ENCODE measurements at places on chromosomes 2 and 18.

DNA sequence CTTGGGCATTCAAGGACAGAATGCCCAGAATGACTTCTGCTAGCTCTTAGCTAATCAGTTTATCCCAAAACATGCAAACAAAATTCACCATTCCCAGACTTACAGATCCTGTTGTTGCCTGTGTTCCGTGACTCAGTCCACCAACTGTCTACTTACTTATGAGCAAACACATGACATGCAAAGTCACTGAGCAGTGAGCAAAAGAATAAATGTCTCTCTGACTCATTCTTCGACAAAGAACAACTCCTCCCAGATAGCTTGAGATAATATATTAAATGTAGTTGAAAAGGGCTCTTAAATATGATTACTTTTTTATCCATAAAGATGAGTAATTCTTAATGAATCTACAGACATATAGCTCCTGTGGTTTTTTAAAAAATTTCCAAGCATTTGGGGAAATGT lies 9.0 kb upstream of the CREG2 start:
- no peak for DNase-seq

DNA sequence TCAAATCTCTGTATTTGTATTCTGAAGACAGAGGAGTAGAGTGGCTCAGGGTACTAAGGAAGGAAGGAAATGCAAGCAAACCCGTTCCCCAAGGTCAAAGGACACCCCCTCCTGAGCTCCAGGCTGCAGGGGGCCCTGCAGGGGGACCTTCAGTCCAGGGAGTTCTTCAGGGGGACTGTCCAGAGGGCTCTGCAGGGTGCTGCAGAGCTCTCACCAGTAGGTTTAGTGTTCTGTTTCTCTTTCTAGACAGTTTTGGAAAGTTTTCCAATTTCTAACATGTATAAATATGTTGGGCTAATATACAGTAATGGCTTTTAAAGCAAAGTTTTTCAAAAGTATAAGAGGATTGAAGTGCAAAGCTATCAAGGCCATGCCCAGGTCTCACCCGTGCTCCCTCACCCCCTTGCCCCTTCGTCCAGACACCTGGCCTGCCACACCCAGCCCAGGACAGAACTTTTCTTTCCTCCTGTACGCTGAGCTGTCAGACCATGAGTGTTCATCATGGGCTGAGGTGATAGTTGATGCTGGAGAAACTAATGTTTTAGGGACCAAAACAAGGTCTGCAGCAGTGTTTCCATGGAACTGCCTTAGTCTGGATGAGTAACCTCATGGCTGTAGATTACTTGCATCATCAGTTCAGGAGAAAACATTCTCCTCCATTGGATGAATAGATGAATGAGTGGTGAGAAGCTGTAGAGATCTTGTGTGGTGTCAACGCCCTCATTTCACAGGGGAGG lies 134.2 kb downstream of the GLI2 start:
- DNase-seq = no peak

GRCh38 chr2:214881647-214882202 lies 72.2 kb upstream of the BARD1 start:
- no peak for DNase-seq

- DNase-seq = no peak
Measured at GRCh38 chr18:54684784-54685183, 93.7 kb downstream of the DYNAP start.

GRCh38 chr2:203569677-203570316 lies 34.7 kb upstream of the RAPH1 start:
- DNase-seq = no peak

DNA sequence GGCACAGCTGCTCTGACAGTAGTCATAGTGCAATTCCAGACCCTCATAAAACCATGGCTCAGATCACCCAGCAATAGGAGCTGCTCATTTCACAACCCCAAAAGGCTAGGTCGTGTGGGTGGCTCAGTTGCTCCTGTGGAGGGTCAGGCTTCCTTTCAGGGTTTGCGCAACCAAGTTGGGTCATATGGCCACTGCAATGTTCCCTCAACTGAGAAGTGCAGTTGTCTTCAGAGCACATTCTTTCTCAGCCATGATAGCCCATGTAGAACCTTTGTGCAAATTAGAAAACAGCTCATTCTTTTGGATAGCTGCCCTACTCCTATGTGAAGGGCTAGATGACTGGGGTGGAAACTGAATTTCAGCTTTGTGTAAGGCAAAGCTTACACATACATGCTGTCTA lies 3.2 kb downstream of the SERPINB13 start:
- no peak for DNase-seq

DNA sequence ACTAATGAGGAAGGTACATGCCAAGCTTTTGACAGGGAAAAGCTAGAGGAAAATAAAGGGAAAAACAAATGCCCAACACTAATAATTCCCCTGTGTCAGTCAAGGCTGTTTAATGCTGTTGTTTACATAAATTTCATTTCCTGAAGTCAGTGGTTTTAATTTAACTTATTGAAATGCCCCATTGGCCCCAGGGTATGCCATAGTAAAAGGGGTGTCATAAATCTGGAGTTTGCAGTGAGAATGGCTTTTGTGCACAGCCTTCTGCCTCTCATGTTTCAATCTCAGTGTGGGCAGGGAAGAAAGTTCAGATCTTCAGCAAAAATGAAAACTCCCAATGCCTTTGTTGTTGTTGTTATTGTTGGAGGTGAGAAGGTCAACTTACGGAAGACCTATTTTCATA lies 550.1 kb upstream of the DCC start:
- no peak for DNase-seq

- no peak for DNase-seq
Measured at GRCh38 chr2:73279852-73280251, 4.4 kb downstream of the FBXO41 start.

GRCh38 chr2:100730290-100730868 lies 89.6 kb upstream of the NPAS2 start:
- no peak for DNase-seq

- no peak for DNase-seq
Measured at GRCh38 chr18:43007365-43007764, 108.1 kb downstream of the RIT2 start.

DNA sequence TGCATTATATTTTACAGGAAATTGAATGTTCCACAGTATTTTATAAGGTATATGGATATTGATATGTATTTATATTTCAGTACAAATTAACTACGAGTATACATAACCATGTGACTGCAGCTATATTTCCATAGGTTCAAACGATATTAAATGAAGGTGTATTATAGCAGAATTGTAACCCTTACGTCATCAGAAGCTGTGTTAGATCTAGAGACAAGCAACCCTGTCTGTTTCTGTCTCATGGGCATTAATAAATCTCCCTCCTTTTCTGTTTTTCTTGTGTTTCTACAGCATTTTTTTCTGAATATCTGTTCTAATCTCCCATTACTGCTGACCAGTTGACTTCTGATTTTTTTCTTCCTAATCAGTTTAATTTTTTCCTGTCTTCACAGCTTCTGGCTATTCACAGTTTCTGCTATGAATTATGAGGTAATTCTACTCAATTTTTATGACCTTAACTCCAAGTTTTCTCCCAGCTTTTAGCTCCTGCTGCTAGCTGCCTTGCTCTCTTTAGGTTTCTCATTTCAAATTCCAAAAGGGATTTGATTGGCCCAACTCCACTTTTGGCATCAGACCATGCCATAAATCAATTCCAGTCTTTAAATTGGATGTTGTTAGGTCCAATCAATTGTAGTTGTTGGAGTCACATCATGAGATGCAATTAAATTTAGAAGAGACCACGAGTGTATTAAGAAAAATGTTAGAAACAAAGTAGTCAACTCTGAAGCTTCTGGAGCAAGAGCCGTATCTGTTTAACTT lies 277.5 kb upstream of the ZSWIM2 start:
- no peak for DNase-seq

DNA sequence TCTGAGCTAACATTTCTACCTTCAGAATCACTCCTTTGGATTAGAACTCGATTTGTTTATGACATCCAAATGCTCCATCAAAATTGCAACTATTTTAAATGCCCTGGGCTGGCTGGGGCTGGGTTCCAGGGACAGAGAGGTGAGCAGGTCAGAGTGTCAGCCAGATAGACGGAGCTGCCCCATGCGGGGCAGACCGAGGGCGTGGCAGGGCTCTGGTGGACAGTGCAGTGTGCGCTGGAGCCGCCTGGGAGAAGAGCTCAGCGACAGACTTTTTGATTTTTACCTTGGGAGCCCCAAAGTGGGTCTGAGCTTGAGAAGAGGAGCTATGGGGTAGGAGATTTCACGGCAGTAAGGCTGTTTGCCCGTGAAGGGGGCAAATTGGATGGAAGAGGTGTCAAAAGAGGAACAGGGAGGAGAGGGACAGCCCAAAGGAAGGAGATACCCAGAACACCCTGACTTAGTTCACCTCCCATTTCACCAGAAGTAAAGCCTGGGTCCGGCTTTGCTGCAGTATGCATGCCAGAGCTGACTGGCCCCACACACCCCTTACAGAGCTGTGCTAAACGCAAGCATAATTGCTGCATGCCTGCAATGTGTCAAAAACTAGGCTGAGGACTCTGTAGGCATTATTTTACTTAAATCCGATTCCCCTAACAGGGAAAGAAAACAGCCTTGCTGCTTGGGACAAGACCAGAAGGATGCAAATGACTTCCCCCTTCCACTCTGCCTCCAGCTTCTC lies 33.7 kb downstream of the EN1 start:
- no peak for DNase-seq

DNA sequence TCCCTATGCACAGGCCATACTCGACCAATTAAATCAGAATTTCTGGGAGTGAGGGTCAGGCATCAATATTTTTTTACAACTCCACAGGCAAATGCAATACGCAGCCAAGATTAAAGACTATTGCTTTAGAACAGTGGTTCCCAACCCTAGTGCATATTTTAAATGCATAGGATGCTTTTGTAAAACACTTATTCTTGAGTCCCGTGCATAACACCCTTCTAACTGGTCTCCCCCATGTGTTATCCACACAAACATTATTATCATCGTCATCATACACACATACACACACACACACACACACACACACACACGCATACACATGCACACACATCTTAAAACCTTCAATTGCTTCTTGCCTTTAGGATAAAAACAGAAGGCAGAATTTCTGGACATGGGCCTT lies 145.0 kb upstream of the PELI1 start:
- no peak for DNase-seq

DNA sequence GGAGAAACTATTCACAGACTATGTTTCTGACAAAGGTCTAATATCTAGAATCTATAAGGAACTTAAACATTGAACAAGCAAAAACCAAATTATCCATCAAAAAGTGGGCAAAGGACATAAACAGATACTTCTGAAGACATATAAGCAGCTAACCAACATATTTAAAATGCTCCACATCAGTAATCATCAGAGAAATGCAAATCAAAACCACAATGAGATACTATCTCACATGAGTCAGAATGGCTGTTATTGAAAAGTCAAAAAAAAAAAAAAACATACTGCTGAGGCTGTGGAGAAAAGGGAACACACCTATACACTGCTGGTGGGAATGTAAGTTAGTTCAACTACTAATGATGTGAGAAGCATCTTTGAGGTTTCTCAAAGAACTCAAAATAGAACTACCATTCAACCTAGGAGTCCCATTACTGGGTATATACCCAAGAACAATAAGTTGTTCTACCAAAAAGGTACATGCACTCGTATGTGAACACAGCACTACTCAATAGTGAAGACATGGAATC lies 220.4 kb upstream of the TFPI start:
- no peak for DNase-seq

DNA sequence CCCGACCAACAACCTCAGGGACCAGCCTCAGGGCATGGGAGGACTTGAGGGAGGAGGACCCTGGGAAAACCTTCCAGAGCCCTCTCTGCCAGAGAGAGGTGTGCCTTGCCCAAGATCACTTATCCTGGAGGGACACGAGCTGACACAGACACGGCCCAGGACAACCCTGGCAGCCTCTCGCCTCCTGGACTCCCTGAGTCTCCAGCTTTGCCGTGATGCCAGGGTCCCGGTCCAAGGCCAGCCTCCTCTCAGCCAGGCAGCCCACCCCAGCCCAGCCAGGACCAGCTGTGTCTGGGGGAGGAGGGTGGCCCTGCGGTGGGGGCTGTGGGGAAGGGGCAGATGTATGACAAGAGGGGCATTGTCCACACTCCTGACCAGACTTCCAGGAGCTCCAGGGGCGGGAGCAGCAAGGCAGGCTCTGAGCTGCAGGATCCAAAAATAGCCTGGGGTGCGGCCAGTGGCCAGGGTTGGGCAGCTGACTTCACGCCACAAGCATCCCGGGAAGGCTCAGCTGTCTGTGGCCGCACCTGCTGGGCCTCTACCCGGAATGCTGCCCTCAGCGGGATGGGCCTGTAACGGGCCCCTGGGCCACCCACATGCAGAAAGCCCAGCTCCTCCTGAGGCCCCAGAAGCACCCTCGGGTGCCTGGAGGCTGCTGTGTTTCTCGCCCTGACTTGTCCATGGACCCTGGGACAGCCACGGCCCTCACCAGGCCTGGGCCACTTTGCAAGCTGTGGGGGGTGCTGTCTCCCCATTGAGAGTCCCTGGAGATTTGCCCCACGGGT lies 65.5 kb upstream of the GPC1 start:
- DNase-seq = no peak

DNA sequence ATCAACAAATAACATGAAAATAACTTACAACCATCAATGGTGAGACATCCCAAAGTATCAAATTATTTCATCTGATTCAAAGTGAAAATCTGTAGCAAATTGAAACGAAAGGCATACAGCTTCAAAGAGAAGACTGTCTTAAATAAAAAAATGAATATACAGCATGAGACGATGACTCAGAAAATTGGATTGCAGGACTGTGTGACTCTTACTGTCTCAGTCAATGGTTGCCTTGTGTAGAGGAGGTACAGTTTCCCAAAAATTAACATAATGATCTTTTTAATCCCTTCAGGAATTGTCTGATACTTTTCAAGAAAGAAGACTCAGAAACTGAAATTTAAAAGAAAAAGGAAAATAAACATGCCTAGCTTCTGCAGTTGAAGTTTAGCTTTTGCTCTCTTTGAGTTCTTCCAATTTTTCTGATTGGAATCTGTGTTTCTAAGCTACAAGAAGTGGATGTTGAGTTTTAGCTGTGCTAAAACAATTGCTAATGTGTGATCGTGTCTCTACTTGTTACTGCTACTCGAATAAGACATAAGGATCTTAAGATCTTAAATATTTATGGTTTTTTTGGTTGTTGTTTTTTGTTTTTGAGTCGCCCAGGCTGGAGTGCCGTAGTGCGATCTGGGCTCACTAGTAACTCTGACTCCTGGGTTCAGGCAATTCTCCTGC lies 41.1 kb upstream of the EPB41L3 start:
- no peak for DNase-seq

- DNase-seq = no peak
Measured at GRCh38 chr2:218472988-218473387, 54.1 kb downstream of the VIL1 start.

- DNase-seq = no peak
Measured at GRCh38 chr2:228657807-228658402, 476.4 kb upstream of the SPHKAP start.

Measured in stimulated activated CD4-positive, alpha-beta T cell treated with anti-CD3 and anti-CD28 coated beads, Interleukin-1b, Interleukin-23, amount 100 ng/mL, for 1 hour (primary cell).